Fibroblast of skin of right quadriceps (primary cell): ENCODE measurements at places on chromosomes 3 and 15.

- DNase-seq: no peak
Measured at GRCh38 chr3:2477620-2478019, 379.0 kb downstream of the CNTN4 start.

GRCh38 chr15:39583596-39584265 lies 2.9 kb downstream of the THBS1 start:
- DNase-seq: peak; percentile 62

DNA sequence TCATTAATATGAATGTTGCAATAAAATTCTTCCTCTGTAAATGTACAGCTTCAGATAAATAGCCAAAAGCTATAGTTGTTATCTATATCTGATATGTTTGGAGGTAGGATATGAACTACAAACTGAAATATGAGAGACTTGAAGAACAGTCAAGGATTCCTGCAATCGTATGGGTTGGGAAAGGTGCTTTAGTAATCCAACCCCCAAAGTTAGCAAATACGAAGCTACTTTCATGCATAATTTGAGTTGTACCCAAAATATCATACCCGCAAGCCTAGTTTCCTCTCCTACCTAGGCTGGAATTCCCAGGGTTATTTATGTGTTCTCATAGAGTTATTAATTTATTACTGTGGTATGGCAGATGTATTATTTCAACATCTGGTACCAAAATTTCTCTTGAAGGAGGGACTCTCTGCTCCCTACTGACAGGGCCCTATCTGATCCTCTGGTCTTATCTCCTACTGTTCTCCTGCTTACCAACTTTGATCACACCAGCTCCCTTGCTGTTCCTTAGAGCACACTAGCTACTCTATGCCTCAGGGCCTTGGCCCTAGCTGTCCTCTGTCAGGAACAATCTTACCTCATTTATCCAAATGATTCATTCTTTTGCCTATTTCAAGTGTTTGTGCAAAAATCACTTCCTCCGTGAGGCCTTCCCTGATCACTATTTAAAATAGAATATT lies 140.4 kb upstream of the CCDC54 start:
- no peak for DNase-seq

DNA sequence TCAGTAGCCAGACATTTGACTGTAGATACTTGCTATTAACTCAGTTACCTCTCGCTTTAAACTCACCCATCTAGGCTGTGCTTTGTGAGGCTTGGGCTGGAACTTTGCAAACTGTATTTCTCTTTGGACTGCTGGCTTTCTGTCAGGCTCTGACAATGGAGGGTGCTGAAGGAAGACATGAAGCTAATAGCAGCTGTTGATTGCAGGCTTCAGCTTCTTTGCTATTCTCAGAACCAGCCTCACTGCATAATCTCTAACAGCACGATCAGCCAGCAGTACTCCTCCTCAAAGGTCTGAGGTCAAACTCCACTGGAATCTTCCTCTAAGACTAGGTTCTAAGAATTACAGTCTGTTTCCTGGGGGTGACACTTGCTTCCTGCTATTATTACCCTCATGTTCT lies 295.6 kb downstream of the ZBBX start:
- no peak for DNase-seq

GRCh38 chr3:194150252-194150934 lies 14.4 kb downstream of the HES1 start:
- DNase-seq: no peak

GRCh38 chr3:185724251-185724650 lies 100.6 kb downstream of the IGF2BP2 start:
- no peak for DNase-seq

DNA sequence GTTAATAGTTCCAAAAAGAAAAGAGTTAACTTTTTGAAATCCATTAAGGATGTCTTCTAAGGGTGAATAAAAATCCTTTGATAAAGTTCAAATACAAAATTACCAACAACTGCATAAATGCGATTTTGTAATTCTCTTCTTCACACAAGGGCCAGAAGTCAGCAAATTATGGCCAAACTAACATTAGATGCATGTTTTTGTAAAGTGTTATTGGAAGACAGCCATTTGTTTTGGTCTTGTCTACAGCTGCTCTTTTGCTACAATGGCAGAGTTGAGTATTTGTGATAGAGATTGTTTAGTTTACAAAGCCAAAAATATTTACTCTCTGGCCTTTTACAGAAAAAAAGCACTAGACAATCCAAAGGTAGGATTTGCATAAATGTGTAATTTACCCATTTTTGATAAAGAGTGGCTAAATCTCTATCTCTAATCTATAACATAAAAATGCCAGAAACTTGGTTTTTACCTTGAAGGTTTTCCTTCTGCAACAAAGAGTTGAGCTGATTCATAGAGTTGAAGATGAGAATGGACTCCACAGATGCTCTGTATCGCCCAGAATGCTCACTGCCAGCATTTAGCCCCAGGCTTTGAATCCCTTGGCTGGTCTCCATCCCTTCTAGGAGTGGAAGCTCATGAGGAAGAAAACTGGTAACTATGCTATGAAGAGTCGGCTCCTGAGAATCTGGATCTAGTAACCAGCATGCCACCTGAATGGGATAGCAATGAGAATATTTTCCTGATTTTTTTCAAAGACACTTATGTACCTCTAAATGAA lies 64.5 kb downstream of the POLQ start:
- DNase-seq: no peak

DNA sequence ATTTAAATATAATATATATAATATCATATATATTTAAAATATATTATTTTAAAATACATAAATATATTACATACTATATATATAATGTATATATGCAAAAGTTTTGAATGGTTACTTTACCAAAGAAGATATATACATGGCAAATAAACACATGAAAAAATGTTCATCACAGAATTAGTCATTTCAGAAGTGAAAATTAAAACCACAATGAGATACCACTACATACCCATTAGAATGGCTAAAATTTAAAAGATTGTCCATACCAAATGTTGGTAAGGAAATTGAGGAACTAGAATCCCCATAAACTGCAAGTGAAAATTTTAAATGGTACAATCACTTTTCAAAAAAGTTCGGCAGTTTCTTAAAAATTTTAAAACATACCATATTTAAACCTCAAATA lies 23.6 kb upstream of the COL8A1 start:
- no peak for DNase-seq

- DNase-seq: peak; percentile 28
Measured at GRCh38 chr15:33226559-33227181, 32.2 kb upstream of the FMN1 start.

- DNase-seq: no peak
Measured at GRCh38 chr3:187947927-187948682, 202.8 kb upstream of the BCL6 start.

DNA sequence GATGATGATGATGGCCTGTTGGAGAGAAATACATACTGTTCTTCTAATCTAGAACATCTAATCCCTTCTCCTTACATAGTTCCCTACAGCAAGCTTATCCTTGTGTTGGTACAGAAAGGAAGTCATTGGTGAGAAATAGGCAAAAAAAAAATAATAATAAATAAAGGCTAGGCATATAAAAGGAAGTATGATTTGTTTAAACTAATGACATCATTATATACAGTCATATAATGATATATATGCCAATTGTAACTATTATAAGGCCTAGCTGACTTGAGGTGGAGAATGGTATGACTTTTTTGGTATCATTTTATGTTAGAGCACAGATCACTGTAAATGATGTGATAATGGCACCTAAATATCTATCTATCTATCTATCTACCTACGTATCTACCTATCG lies 142.4 kb downstream of the DUT start:
- DNase-seq: no peak

GRCh38 chr3:127734754-127735473 lies 62.2 kb downstream of the ABTB1 start:
- peak; percentile 100 for DNase-seq

- DNase-seq: no peak
Measured at GRCh38 chr3:141181819-141182218, 49.8 kb upstream of the PXYLP1 start.

DNA sequence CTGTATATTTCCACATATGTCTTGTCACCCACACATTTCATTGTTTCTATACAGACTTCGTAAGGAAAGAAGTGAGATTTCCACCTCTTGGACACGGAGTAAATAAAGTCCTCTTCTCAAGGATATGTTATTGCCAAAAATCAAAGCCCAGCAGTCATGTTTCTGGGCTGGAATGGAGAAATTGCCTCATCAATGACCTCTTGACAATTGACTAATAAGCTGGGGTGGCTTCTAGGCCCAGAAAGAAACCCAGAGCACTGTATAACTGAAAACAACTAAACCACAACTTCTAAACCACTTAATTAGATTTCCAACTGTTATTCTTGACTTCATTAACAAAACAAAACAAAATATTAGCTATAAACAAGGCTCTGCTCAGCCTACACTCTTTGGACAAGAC lies 56.4 kb upstream of the SLC24A5 start:
- no peak for DNase-seq

- no peak for DNase-seq
Measured at GRCh38 chr3:186938716-186939115, 8.4 kb downstream of the ST6GAL1 start.

- peak; percentile 29 for DNase-seq
Measured at GRCh38 chr3:32340039-32340438, 51.6 kb upstream of the CMTM7 start.

GRCh38 chr3:9902372-9903237 lies at the start of gene IL17RE:
Gene IL17RE, plus strand, starts transcription at chr3:9902848. Its CDS starts 85 bp downstream, at chr3:9902933.
- no peak for DNase-seq

DNA sequence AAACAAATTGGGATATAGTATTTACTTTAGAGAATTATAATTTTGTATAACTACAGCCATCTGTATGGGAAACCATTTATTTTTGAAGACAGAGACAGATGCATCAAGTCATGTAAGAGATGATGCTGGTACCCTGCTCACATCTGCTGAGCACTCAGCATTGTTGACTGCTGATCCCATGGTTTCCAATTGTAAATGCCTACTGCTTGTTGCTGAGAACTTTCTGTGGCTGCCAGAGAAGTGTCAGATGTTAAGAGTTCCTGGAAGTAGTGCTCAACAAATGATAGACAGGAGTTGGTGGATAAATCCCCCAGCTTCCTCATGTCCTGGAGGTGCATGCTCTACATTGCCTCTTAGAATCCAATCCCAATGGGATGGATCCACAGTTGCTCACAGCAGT lies 167.1 kb downstream of the OXSM start:
- DNase-seq: no peak

- DNase-seq: no peak
Measured at GRCh38 chr15:57506422-57506821, 85.3 kb upstream of the MYZAP start.

GRCh38 chr3:163935411-163935810 lies 1142.9 kb downstream of the SI start:
- no peak for DNase-seq

- DNase-seq: no peak
Measured at GRCh38 chr3:107328069-107328468, 49.2 kb upstream of the CCDC54 start.

- DNase-seq: no peak
Measured at GRCh38 chr3:149635396-149635795, 22.4 kb downstream of the WWTR1 start.

GRCh38 chr3:59189526-59189925 lies 139.7 kb upstream of the CFAP20DC start:
- DNase-seq: no peak

GRCh38 chr3:20682573-20682972 lies 496.6 kb upstream of the SGO1 start:
- peak; percentile 61 for DNase-seq

GRCh38 chr15:42911058-42911592 lies 9.5 kb downstream of the TTBK2 start:
- DNase-seq: peak; percentile 64

DNA sequence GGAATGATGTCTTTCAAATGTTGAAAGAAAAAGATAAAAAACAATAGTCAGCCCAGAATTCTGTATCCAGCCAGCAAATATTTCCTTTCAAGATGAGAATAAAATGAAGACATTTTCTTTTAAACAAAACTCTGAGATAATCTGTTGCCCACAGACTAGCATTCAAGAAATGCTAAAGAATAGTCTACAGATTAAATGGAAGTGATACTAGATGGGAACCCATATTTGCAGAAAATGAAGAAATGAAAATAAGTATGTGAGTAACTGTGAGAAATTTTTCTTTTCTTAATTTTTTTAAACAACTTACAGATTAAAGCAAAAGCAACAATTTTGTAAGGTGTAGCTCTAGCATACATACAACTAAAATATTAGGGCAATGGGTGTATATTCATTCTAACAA lies 469.8 kb downstream of the IGSF11 start:
- DNase-seq: no peak

- no peak for DNase-seq
Measured at GRCh38 chr3:160159341-160159740, 65.9 kb upstream of the C3orf80 start.

DNA sequence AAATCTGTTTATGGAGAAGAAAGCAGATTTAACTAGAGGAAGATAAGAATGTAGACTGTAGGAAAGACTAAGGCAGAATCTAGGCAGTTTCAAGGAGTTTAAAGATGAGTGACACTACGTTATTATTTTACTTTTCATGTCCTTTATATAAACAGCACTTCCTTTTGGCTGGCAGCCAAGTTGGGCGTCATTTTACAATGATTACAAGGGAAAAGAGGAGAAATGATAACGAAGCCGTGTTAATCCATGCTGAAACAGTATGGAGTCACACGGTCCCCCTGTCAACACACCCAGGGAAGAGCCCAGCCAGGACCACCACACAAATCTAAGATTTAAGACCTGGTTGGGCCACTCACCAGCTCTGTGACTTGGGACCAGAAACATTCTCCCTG lies 83.7 kb upstream of the NEO1 start:
- DNase-seq: no peak

DNA sequence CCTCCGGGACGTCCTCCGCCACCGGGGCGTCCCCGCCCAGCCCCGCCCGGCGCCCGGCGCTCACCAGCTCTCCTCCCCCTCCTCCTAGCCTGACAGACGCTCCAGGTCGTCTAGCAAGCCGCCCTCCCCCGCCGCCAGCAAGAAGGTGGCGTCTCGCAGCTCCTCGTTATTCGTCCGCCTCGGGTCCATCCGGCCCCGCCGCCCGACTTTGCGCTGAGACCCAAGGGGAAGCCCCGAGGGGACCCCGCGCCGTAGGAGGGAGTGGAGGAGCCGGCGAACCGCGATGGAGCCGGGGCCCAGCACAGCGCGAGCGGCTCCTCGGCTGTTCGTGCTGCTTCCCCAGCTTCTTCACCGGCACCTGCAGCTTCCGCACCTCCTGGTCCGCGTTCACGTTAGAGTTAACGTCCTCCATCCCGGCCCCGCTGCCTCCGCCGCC lies 26.3 kb upstream of the MTHFS start:
- peak; percentile 42 for DNase-seq

DNA sequence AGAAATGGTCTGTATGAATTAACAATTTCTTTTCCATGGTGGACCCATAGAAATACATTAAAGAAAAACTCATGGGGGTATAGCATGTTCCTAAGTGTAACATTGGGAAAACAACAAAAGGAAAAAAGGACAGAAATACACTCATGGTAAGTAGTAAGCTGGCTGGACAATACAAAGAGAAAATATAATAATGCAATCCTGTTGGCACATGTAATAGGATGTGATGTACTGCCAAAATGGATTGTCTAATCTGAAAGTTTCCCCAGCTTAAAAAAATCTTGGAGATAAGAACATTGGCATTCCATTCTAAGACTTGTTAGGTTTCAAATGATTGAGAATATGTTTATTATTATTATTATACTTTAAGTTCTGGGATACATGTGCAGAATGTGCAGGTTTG lies 128.1 kb downstream of the MBNL1 start:
- no peak for DNase-seq

- peak; percentile 47 for DNase-seq
Measured at GRCh38 chr3:122392868-122393844, 9.2 kb downstream of the FAM162A start.
